ENCODE measurements at places on chromosomes 16 and 17.

GRCh38 chr17:69122065-69122464, 19.6 kb downstream of the ABCA6 start:
- DNase-seq = no peak

DNA sequence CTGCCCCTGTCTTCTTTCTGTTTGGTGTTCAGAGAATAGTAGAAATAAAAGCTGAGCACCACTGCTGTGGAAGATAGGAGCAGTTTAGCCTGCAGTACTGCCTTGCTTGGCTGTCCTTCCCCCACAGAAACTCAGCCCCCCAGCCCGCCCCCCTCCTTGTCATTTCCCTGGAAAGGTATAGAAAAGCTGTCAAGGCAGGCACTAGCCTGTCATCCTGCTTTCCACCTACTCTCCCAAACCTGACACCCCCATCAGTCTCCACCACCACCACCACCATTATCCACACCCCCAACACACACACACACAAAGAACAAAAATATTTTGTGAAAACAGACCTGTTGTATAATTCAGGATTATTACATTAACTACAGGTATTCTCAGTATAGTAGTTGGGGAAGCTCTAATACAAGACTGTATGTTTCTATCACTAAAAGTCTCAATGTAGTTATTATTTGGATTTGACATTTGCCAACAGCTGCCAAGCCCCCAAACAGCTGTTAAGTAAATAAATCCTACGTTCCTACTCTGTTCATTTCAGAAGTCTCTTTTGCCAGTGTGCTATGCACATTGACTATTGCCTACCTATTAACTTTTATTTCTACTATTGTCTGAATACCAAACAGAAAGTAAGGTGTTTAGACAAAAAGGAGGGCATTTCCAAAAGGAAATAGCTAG, 128.8 kb downstream of the CYB561 start:
- DNase-seq = no peak

- no peak for DNase-seq
These were observed 146.4 kb downstream of the RBFOX3 start for GRCh38 chr17:79464318-79465010.

GRCh38 chr16:3490911-3491629, 4.2 kb downstream of the C16orf90 start:
- DNase-seq = no peak

DNA sequence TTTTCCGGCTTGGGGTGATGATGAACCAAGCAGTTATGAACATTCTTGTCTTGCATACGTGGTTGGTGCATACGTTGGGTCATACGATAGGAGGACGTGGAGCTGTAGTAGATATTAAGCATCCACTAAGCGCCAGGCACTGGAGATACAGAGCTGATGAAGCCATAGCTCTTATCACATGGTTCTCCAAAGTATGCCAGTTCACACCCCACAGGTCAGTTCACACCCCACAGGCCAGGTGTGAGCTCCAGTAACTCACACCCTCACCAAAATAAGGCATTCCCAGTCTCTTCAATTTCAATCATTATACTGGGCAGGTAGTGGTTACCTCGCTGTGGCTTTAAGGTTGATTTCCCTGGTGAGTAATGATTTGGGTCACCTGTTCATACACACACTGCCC, 335.5 kb downstream of the FOXL1 start:
- DNase-seq = no peak

DNA sequence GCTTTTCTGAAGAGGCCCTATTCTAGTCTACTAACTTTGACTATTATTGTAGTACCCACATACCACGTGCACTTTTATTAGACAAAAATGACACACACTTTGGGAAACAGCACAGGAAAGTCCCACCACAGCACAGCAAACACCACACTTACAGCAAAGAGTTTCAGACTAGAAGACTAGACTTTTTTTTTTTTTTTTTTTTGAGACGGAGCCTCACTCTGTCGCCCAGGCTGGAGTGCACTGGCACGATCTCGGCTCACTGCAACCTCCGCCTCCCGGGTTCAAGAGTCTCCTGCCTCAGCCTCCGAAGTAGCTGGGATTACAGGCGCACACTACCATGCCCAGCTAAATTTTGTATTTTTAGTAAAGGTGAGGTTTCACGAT, 20.1 kb downstream of the YWHAE start:
- peak; percentile 75 for DNase-seq

- DNase-seq = peak; percentile 46
These were observed at the start of gene PIGQ for GRCh38 chr16:569445-570254. TSS of gene PIGQ (plus strand) at chr16:569968. CDS start at chr16:574075, 4,107 bp downstream.

- no peak for DNase-seq
These were observed 35.2 kb downstream of the TBX4 start for GRCh38 chr17:61487161-61487988.

GRCh38 chr16:80899809-80900592, 95.6 kb upstream of the CDYL2 start:
- no peak for DNase-seq

DNA sequence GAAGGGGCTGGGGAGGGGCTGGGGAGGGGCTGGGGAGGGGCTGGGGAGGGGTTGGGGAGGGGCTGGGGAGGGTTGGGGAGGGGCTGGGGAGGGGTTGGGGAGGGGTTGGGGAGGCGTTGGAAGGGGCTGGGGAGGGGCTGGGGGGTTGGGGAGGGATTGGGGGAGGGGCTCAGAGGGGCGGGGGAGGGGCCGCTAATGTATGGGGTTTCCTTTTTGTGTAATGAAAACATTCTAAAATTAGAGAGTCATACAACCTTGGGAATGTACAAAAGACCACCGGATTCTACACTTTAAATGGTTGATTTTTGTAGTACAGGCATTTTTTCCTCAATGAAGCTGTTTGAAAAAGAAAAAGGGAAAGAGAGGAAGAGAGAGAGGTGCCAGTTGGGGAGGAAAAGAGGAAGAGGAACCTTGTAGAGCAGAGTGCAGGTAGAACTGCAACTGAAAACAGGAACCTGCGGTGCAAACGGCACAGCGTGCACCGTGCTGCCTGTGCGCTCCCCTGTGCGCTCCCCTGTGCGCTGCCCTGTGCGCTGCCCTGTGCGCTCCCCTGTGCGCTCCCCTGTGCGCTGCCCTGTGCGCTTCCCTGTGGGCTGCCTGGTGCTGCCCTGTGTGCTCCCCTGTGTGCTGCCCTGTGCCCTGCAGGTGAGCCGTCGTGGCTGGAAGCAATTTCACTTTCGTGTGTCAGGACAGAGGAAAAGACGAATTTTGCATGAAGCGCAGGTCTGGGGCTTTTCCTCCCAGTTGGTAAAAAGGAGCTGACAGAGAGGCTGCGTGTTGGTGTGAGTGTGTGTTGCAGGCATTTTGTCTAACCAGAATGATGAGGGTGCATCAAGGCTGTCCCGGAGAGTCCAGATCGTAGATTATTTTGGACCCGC, 40.8 kb downstream of the METRNL start:
- DNase-seq = peak; percentile 15

GRCh38 chr17:40598619-40599467, 33.6 kb upstream of the CCR7 start:
- peak; percentile 87 for DNase-seq

DNA sequence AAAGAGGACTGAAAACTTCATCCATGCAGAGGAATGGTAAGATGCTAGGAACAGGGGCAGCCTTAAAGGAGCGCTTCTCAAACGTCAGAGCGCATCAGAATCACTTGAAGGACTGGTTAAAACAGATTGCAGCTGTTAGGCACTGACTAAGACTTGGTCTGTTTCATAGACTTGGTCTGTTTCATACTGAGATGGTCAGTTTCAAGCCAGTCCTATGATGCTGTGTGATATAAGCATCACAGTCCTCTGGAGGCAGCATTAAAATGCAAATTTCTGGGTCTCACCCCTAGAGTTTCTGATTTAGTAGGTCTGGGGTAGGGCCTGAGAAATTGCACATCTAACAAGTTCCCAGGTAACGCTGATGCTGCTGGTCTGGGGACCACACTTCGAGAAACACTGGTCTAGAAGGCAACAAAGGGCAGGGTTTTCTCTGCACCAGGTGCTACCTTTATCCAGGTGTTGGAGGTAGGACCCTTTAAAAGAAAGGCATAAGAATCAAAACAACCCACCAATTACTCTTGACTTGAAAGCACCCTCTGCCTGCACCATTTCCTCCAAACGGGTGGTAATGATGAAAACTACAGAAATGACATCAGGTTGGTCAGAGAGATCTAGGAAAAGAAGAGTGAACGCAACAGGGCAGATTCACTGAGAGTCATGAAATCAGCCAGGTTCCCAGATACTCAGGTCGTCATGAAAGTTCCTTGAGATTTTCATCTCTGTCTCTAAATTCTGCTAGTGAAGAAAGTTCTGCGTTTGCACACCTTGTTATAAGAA, 95.0 kb upstream of the RCVRN start:
- no peak for DNase-seq

GRCh38 chr17:82961366-82962162, 117.8 kb upstream of the METRNL start:
- no peak for DNase-seq

GRCh38 chr17:55350825-55351205, 70.8 kb downstream of the MMD start:
- DNase-seq = no peak

DNA sequence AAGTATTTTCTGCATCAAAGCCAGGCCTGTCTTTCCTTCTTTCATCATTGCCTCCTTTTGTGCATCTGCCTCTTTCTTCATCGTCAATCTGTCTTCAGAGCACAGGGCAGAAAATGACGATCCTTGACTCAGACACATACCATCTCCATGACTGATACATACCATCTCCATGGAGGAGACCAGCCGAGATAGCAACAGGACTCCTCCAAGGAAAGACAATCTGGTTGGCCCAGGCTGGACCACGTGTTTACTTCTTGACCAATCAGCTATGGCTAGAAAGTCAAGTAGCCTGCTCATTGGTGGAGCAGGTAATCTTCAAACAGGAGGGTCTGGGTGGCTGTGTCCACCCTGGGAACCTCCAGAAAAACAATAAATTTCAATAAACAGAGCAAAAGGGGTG, 164.6 kb downstream of the CPPED1 start:
- no peak for DNase-seq

- no peak for DNase-seq
These were observed 1.7 kb upstream of the KPNA2 start for GRCh38 chr17:68033636-68034451.

GRCh38 chr17:3852561-3852960, 6.5 kb upstream of the NCBP3 start:
- no peak for DNase-seq

- no peak for DNase-seq
These were observed 646 bp downstream of the HIC1 start for GRCh38 chr17:2055292-2056205.

- no peak for DNase-seq
These were observed 17.1 kb upstream of the ATP6V0A1 start for GRCh38 chr17:42441371-42442195.

GRCh38 chr17:7836596-7837407, 2.8 kb downstream of the KDM6B start:
- peak; percentile 69 for DNase-seq

GRCh38 chr16:27175888-27176287, 27.4 kb upstream of the KDM8 start:
- DNase-seq = no peak

GRCh38 chr17:34203018-34203638, 52.0 kb upstream of the CCL2 start:
- DNase-seq = no peak

GRCh38 chr17:3043737-3044365, 19.6 kb downstream of the OR1D5 start:
- no peak for DNase-seq

DNA sequence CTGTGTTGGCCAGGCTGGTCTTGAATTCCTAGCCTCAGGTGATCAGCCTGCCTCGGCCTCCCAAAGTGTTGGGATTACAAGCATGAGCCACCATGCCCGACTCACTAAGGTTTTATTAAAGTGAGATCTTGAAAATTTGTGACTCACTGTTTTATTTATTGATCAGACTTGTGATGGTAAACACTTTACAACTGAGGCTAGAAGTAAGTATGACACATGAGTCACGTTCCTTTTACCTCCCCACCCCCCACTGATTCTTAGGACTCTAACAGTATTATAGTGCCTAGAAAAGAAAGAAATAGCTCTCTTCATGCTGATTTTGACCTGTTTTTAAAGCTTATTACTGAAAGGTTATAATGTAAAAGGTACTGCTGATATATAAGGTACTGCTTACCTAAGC, 160.6 kb downstream of the TANC2 start:
- DNase-seq = no peak

- DNase-seq = no peak
These were observed 14.9 kb downstream of the CDIP1 start for GRCh38 chr16:4523686-4524085.

DNA sequence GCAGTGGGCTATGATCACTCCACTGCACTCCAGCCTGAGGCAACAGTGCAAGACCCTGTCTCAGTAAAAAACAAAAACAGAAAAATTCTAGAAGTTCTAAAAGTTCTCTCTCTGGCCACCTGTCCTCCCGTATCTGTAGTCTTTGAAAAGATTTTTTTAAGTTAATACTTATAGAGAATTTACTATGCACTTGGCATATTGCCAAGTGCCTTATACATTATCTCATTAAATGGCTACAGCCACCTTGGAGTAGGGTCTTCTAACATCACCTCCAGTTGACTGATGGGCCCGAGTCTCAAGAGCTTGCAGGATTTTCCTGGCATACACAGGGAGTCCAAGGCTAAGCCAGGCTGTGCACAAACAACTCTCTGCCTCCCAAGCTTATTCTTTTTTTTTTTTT, 44.7 kb downstream of the TMEM186 start:
- no peak for DNase-seq

- no peak for DNase-seq
These were observed 86.8 kb downstream of the NPIPB11 start for GRCh38 chr16:29319726-29320125.

- no peak for DNase-seq
These were observed 5.6 kb downstream of the DECR2 start for GRCh38 chr16:407253-407652.

DNA sequence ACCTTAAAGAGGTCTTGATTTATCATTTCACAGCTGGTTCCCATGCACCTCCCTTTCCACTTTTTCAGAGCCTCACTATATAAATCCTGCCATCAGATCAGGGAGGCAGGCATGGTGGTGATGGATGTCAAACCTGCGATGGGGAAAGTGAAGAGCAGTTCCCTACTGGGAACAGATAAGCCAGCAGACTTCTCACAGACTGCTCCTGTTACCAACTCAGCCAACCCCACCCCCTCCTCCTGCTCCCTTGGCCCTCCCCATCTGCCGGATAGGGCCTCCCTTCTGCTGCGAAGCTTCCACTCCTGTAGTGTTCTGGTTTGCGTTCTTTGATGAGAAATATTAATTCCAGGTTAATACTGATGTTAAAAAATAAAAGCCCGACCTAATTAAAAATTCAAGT, 232.1 kb downstream of the STX8 start:
- DNase-seq = no peak

DNA sequence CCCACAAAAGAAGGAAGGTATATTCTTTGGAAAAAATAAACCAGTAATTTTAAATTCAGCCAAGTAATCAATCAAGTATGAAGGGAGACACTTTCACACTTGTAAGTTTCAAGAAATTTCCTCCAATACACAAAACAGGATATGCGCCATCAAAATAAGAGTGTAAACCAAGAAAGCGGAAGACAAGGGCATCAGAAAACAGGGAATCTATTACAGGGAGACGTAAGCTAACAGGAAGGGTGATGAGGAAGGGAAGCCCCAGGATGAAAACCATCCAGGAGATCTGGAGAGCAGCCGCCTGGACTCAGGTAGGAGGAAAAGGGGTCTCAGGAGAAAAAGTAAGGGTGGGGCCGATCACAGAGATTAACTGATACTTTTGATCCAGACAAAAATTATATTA, 31.8 kb upstream of the PITPNM3 start:
- no peak for DNase-seq

GRCh38 chr16:65409510-65409909, 287.6 kb upstream of the CDH11 start:
- no peak for DNase-seq
